Activated naive CD8-positive, alpha-beta T cell treated with anti-CD3 and anti-CD28 coated beads, Interleukin-2, amount 50 U/mL, for 24 hours (primary cell): ENCODE measurements at places on chromosomes 13 and 19.

GRCh38 chr13:49216334-49216733, 3.8 kb upstream of the MLNR start:
- DNase-seq: no peak

- no peak for DNase-seq
These were observed 59.1 kb downstream of the IRS2 start for GRCh38 chr13:109727251-109727650.

DNA sequence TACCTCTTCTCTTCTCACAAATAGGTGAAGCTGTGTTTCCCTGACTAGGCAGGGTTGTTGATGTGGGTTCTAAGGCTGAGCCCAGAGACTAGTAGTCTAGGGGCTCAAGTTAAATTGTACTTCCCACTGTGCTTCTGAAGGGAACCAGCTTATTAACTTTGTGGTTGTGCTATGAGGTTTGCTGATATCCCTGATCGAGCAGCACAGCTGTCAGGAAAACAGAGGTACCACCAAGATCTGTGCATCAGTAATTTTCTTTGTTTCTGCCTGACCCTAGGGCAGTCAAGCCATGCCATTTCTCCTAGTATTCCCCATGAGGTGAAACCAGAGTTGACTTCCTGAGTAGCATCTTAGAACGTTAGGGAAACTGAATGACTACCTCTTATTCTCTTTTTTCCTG, 853.8 kb upstream of the MIR17HG start:
- DNase-seq: no peak

DNA sequence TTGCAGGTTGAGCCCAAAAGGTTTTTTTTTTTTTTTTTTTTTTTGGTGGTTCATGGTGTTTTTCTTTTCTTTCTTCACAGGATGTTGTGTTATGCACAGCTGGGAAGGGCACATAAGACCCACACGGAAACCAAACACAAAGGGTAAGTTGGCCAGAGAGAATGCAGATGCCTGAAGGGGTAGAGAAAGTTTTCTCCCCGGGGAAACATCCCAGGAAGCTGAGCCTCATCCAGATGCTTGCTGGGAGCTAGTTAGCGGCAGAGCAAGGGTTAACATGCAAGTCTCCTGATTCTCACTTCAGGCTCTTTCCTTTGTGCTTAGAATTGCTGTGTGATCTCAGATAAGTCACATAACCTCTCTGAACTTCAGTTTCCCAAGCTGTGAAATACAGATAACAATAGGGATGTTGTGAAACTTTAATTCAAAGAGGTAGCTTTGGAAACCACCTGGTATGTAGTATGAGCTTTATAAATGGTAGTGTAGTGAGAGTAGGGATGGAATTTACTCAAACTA, 3.1 kb downstream of the ADGRE1 start:
- DNase-seq: no peak

GRCh38 chr13:33410619-33411018, 125.1 kb upstream of the STARD13 start:
- DNase-seq: no peak
